ENCODE measurements at places on chromosomes 6 and 20. TPM values are rescaled to one million over a fixed set of nuclear protein-coding genes. Genes with fewer than 3 reads are reported as not detected.

The RBBP8NL gene
- not detected for total RNA-seq

- no peak for DNase-seq
Observed at GRCh38 chr20:54000914-54001313, 69.5 kb downstream of the BCAS1 start.

The SMLR1 gene
- total RNA-seq: not detected

- DNase-seq: no peak
Observed at GRCh38 chr20:32742322-32743236, 688 bp downstream of the COMMD7 start.

The CNBD2 gene
- 2.2 TPM for total RNA-seq

- DNase-seq: peak; percentile 80
Observed at GRCh38 chr6:90197854-90198496, 98.7 kb downstream of the BACH2 start.

DNA sequence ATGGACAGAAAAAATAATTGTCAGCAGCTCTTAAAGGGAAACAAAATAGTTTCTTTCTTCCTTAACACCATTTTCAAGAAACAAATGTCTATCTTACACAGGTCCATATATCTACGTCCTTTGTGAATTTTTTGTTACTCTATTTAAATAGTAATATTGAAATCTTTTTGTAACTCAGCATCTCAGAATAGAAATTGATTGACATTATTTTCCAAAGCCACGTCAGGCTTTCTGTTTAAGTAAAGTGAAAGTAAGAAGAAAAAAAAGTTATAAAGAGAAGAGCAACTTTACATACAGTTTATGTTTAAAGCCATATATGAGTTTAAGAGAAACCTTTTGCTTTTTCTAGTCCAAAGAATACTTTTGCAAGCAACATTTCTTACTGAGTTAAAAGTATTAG is 402.9 kb upstream of the SOX4 start:
- no peak for DNase-seq

GRCh38 chr6:40555092-40555491 is 32.1 kb downstream of the LRFN2 start:
- DNase-seq: no peak

DNA sequence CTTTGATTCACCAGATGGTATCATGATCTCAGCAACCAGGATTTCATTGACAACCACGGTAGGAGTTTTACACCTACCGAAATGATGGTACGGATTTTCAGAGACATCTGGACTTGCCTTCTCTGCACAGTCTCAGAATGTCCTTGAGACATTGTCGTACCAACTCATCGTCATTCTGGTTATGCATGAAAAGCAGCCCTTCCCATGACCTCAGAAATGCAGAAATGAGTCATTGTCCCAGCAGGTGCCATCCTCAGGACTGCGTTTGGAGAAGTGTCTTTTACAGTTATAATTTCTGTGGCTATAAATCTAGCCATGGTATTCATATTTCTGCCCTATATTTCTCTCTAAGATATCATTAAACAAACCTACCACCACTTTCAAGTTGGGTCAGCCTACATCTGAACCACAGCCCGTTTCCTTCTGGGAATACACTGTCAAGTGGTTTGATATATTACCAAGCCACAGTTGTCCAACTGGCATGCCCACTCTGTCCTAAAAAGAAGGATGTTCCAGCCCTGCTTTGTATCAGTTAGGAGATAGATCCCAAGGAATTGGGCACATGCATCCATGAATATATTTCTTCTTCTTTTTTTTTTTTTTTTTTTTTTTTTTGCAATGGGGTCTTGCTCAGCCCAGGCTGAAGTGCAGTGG is 7.5 kb upstream of the BFSP1 start:
- no peak for DNase-seq

DNA sequence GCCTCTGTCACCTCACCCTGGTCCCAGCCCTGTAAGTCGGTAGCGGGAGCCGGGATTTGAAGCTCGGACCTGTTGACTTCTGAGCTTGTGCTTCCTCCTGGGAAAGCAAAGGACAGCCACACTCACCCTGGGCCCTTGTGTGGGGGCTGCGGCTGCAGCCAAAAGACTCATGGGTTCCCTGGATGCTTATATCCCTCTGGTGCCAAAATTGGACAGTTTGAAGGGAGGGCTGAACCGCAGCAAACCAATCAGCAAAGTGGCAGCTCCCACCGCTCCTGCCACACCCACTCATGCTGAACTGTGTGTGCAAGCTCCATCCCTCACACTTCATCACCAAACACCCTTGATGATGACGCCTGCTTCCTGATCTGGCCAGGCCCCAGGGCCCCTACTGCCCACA is 3.9 kb upstream of the CCN5 start:
- no peak for DNase-seq

The CPXM1 gene
- 3.8 TPM for total RNA-seq

The CDKN1A gene
- total RNA-seq: 246 TPM

- DNase-seq: no peak
Observed at GRCh38 chr6:117022774-117023173, 145.7 kb downstream of the RFX6 start.

Measured in fibroblast of the aortic adventitia (primary cell).